ENCODE measurements at places on chromosomes 1 and 21.

GRCh38 chr1:57133686-57134085 is 167.9 kb upstream of the C8B start:
- no peak for DNase-seq

- DNase-seq, result no peak
These were observed 14.2 kb downstream of the CLCC1 start for GRCh38 chr1:108949044-108949443.

DNA sequence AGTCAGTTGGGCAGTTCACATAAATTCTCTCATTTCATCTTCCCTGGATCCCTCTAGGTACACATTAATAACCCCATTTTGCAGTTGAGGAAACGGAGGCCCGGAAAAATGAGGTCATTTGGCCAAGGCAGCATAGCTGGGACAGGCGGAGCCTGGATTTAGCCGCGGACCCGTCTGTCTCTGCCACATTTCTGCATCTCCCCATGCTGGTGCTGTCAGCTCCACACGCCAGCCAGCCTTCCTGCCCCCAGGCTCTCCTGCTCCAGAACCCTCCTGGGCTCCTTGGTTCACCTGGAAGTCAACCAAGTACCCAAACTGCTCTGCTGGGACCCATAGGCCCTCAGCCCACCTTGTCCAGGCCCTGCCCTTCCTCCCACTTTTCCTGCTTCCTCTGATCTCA is 7.6 kb downstream of the FOXO6 start:
- no peak for DNase-seq

DNA sequence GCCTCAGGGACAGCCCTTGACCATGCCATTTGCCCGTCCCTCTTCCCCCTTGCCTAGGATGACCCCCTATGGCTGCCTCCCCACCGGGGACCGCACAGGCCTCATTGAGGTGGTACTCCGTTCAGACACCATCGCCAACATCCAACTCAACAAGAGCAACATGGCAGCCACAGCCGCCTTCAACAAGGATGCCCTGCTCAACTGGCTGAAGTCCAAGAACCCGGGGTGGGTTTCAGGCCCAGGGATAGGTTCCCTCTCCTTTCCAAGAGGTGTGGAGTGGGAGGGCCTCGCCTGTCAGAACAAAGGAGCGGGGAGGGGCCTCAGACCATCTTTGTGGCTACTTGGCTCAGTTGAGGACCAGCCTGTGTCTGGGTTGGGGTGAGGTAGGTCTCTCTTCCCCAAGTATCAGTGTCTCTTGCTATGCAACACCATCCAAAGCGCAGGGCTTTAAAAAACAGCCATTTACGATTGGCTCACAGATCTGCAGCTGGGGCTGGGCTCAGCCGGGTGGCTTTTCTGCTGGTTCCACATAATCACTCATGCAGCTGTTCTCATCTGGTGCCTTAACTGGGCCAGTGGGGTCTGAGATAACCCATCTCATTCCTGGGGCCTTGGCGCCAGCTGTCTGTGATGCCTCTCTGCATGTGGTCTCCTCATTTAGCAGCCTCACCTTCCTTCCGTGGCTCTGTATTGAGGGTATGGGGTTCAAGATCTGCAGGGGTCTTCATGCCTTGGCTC is 71.7 kb downstream of the PIK3CD start:
- DNase-seq, result no peak

- peak; percentile 5 for DNase-seq
These were observed 22.3 kb upstream of the TRAF3IP3 start for GRCh38 chr1:209733409-209734192.

DNA sequence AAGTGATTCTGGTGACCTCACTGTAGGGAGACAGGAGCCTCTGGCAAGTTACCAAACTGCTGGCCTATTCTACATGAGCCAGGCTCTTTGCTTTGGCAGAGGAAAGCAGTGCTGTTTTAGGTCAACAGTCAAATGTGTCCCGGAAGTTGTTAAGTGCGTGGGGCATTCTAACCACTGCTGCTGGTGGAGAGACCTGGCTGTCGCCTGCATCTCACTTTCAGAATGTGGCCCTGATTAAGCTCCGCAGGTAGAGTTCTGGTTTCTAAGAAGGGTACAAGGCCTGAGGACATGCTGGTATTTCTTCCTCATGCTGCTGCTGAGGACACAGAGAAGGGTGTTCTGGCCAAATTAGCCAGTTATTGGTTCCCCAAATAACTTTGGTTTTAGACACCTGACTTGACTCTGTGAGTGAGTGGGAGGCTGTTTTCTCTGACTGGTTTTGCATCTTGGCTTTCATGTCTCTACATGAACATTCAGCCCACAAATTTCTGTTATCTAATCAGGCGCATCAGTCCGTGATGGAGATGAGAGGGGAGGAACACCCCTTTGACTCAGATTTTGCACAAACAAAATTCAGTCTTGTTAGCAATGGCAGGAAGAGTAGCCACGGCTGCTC is 120.8 kb downstream of the LMO4 start:
- peak; percentile 80 for DNase-seq

DNA sequence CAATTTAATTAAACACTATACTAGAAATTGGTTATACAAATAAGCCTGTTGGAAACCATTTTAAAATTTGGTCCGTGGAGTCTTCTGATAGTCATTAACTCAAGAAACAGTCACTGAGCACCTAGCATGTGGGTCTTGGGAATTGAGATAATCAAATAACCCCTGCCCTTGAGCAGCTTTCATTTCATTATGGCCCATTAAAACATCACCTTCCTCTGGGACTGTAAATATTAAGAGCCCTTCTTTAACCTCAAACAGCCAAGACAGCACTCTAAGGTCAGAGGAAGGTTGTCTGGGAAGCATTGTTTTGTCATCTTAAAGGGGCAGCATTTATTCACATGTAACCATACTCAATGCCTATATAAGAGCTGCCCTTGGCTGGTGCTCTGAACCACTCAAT is 610.3 kb upstream of the USP24 start:
- no peak for DNase-seq

- DNase-seq, result no peak
These were observed 15.3 kb downstream of the CD55 start for GRCh38 chr1:207336559-207337467.

- no peak for DNase-seq
These were observed 585 bp upstream of the PLEKHA6 start for GRCh38 chr1:204360314-204360713.

GRCh38 chr1:223747838-223748335 is 35.5 kb downstream of the CAPN2 start:
- DNase-seq, result no peak

DNA sequence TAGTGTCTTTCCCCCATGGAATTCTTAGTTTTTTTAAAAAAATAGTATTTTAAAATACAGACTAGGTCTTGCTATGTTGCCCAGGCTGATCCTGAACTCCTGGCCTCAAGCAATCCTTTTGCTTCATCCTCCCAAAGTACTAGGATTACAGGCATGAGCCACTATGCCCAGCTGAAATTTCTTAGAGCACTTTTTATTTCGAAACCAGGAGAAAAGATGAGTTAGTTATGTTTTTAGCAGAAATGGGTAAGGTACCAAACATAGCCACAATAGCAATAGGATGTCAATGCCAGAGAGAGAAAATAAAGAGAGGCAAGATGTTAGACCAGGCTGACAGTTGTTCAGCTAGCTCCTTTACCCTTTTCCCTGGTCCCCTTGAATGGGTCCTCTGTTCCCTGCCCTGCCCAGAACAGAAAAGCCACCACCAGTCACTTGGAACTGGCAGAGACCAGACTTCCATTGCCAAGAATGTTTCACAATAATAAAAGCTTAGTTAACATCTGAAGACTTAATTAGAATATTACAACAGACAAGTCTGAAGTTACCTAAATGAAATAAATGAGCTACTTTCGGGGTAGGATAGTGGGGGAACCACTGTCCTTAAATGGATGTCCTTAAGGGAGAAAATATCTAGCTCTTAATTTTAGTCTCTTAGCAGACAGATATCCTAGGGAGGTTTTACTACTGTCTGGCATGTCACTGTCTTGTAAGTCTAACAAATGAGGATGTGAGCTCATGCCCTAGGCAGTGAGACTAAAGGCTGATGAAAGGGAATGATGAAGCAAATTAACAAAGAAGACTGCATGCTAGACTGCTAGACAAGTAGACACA is 54.3 kb downstream of the ABL2 start:
- DNase-seq, result no peak

DNA sequence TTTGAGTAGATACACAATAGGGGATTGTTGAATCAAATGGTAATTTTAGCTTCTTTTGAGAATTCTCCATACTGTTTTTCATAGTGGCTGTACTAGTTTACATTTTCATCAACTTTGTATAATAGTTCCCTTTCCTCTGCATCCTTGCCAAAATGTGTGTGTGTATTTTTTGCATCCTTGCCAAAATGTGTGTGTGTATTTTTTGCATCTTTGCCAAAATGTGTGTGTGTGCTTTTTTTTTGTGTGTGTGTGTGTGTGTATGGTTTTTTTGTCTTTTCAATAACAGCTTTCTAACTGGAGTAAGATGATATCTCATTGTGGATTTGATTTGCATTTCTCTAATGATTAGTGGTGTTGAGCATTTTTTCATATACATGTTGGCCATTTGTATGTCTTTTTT is 105.4 kb downstream of the ATP6V1G3 start:
- no peak for DNase-seq

GRCh38 chr1:236904892-236905741 is 99.1 kb downstream of the MT1HL1 start:
- peak; percentile 60 for DNase-seq

DNA sequence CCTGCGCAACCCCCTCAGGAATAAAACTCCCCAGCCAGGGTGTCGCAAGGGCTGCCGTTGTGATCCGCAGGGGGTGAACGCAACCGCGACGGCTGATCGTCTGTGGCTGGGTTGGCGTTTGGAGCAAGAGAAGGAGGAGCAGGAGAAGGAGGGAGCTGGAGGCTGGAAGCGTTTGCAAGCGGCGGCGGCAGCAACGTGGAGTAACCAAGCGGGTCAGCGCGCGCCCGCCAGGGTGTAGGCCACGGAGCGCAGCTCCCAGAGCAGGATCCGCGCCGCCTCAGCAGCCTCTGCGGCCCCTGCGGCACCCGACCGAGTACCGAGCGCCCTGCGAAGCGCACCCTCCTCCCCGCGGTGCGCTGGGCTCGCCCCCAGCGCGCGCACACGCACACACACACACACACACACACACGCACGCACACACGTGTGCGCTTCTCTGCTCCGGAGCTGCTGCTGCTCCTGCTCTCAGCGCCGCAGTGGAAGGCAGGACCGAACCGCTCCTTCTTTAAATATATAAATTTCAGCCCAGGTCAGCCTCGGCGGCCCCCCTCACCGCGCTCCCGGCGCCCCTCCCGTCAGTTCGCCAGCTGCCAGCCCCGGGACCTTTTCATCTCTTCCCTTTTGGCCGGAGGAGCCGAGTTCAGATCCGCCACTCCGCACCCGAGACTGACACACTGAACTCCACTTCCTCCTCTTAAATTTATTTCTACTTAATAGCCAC is 696 bp downstream of the TGFB2 start:
- DNase-seq, result peak; percentile 60

DNA sequence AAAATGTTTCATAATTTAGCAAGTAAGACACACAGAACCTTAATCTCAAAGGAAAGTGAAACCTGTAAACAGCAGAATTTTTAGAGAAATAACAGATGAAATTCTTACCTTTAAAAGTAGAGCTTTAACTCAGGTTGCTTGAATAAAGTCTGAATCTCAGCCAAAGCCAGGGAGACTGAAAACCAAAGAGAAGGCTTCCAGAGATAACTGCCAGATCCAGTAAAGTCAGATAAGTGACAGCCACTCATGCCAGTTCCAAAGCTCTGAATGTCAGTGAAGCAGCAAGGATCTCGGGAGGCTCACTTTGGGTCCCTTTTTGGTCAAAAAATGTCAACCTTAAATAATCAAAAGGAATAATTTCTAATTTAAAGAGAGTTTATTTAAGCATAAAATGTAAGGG is 199.9 kb upstream of the CHRM3 start:
- DNase-seq, result no peak

- no peak for DNase-seq
These were observed 63.0 kb downstream of the NR5A2 start for GRCh38 chr1:200090252-200091159.

DNA sequence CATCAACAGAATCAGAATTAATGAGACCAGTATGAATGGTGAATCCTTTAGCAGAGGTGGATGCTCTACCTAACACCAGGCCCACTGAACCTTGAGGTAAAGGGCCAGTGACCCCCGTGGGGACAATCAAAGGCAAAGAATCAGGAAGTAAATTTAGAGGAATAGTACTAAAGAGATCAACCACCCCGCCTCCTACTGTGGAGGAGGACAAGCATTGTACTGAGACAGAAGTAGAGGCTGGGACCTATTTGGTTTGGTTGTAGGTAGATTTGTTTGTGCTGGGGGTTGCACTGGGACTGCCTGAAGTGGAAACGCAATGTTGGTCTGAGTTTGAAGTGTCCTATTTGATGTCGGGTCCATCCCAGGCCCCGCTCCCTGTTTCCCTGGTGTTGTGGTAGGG is 9.5 kb downstream of the CD48 start:
- DNase-seq, result no peak

DNA sequence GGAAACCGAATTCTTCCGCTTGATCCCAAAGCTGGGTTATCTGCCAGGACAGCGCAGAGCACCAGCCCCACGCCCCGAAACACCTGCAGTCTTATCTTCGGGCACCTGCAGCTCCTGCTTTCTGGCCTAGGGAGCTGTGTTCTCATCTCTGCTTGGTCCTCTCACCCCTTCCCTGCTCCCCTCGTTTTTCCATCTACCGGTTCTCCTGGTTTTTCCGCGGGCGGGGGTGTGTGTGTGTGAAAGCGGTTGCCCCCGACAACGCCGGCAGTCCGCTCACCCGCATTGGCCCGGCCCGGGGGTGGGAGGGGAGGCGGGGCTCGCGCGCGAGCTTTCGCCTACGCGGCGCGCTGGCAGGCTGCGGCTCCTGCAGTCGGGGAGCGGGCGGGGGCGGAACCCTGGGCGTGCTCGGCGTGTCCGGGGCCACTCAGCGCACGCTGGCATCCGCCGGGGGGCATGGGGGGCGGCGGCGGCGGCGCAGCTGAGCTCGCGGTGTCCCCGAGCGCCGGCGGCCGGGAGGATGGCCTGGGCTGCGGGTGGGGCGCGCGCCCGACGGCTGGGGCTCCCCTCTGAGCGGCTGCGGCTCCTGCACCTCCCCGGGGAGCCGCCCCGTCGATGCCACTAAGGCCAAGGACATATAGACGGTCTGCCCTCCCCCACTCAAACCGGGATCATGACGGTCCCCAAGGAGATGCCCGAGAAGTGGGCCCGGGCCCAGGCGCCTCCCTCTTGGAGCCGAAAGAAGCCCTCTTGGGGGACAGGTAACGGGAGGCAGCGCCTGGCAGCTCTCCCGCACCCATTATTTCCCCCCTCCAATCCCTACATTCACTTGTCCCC is 3.2 kb downstream of the ATP8B2 start:
- no peak for DNase-seq

DNA sequence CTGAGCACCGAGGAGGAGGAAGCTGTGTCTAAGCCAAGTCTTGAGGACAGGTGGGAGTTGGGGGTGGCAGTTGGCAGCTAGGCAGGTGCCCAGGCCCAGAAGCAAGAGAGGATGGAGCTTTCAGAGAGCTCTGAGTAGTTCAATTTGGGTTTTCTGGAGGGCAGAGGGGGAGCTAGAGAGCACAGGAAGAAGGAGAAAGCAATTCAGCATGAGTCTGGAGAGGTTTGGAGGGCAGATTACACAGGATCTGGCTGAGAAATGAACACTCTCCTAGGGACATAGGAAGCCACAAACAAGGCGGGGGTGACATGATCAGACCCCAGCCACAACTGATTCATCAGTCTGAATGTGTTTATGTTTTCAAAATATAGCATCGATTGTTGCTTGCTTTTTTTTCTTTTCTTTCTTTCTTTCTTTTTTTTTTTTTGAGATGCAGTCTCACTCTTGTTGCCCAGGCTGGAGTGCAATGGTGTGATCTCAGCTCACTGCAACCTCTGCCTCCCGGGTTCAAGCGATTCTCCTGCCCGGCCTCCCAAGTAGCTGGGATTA is 23.8 kb downstream of the PTPRF start:
- peak; percentile 21 for DNase-seq

All from kidney glomerular epithelial cell (primary cell).